Germinal center (tissue), 1 donor: ENCODE measurements at places on chromosomes 7 and 10.

- DNase-seq, result no peak
These were observed 53.5 kb downstream of the ZNF37A start for GRCh38 chr10:38147686-38148085.

DNA sequence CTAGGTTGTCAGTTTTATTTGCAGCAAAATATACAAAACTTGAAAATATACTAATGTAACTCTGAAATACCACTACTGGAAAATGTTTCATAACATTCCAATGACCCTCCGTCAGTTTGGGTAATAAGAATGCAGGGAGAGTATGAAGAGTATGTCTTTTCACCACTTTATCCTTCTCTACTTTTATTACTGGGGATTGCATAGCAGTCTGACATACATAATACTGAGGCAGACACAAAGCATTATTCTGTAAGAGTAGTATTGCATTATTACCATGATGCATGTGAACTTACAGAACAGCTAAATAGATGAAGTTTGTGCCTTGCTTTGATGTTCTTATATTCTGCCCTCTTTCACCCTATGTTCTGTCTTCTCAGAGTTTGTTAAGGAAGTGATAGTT lies 151.8 kb upstream of the TPK1 start:
- no peak for DNase-seq

DNA sequence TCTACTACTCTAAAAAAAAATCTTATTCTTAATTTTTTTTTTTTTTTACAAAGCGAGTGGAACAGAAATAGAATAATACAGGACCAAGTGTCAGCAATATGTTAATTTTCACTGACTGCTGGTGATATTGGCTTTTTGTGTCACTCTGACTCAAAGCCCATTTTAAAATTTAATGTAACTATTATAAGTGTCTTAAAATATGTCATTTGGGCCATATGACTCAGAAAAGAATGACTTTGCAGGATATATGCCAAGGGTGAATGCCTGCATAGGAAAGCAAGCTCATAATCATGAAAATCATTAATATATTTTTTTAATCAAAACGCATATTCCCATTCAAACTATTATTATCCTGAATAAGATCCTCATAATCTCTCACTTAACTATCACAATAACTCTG lies 149.2 kb downstream of the GNAT3 start:
- DNase-seq, result no peak

- DNase-seq, result no peak
These were observed 111.7 kb upstream of the CDK13 start for GRCh38 chr7:39838326-39838725.

- DNase-seq, result no peak
These were observed 1.1 kb upstream of the EIF4H start for GRCh38 chr7:74173074-74173473.

GRCh38 chr10:58747687-58748086 lies 235.0 kb downstream of the BICC1 start:
- DNase-seq, result no peak

GRCh38 chr7:4774658-4775249 lies 669 bp upstream of the AP5Z1 start:
- no peak for DNase-seq

DNA sequence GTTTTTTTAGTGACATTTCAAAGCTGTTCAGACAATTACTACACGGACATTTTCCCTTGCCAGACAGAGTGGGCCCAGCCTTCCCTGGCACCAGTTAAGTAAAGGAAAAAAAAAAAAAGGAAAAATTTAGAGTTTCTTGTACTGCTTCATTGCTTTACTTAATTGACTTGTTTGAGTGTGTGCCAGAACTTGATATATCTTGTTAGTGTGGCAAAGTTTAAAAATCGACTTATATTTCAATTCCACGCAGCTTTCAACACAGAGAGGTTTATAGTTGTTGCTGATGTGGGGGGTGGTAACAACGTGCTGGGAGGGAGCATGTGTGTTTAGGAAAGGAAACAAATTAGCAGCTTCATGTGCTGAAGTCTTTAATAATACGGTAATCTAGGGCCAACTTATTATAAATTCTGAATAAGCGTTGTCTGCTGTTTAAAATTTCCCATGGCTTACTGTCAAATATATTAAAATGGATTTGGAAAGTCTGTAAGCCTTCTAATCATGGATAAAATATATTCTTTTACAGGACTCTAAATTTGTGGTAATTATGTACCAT lies 1104.6 kb downstream of the SORCS3 start:
- DNase-seq, result no peak

DNA sequence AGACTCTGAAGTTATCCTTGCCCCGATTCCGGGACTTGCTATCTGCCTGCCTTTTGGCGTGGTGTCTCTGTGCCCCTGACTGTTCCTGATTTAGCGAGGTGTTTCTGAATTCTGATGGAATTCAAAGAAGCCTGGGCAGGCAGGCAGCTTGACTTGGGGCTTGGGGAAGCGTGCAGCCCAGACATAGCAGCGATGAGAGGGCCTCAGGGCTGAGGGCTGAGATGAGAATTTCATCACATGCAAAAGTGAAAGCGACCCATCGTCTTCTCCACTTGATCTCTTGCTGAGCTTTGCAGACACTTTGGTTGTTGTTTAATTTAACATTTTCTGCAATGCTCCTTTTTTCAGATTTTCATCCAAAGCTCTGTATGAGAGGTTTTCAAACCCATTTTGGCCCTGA lies 57.8 kb downstream of the TCF7L2 start:
- DNase-seq, result no peak

DNA sequence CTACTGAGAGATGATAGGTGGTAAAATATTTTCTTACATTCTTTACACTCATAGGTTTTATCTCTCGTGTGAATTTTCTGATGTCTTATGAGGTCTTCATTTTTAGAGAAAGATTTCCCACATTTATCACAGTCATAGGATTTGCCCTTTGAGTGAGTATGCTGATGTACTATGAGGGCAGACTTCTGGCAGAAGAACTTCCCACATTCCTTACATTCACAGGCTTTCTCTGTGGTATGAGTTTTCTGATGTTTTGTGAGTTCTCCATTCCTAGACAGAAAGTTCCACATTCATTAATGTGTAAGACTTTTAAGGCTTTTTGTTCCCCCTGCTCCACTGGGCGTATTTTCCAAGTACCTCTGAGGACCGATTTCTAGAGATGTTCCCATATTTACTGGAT lies 23.5 kb downstream of the ZNF25 start:
- no peak for DNase-seq
